ENCODE measurements at places on chromosomes 5 and 9.

GRCh38 chr5:117135851-117136250 is 561.2 kb upstream of the SEMA6A start:
- no peak for DNase-seq

- no peak for DNase-seq
Observed at GRCh38 chr9:132538071-132538470, 44.3 kb upstream of the BARHL1 start.

DNA sequence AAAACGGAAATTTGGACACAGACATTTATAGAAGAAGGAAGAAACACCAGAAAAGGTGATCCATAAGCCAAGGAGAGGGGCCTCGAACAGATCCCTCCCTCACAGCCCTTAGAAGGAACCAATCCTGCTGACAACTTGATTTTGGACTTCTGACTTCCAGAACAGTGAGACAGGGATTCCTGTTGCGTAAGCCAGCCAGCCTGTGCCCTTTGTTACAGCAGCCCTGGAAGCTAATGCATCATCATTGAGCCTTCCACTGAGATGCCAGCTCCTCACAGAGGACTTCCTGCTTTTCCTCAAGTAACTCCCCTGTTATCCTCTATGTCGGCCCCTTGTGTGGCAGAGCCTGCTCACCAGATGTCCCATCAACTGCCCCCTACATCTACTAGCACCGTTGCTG is 94.1 kb downstream of the JMY start:
- no peak for DNase-seq

DNA sequence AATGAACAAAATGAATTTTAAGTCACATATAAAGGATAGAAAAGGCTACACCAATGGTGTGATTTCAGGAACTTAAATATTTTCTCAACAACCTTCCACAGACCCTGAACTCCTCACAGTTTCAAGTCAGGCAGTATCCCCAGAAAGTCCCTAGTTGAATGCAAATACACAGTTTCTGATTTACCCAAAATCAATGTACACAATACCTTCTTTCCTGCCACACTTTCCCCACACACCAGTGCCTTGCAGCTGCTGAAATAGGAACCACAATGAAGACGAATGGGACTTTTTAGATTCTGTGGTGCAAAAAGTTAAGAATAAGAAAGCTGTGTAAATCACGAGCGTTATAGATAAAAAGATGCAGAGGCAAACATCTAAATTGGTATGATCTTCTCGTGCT is 552.4 kb upstream of the MEF2C start:
- no peak for DNase-seq

DNA sequence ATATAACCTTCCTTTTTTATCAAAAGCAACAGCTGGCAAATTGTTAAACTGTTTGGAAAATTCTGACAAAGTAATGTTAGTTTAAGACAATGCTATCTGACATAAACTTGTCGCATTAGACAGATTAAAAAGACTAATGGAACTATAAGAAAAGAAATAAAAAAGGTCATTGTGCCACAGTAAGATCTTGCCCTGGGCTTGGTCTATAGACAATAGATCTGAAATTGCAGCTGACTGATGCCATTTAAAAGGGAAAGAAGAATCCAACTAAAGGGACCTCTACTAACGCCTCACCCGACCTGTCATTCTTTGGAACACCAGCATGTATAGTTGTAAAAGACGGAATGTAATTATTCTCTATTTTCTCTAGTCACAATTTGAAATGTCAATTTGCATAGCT is 644.4 kb upstream of the GRAMD2B start:
- DNase-seq, result no peak

- DNase-seq, result no peak
Observed at GRCh38 chr9:5630081-5630507, 1.2 kb downstream of the RIC1 start.

DNA sequence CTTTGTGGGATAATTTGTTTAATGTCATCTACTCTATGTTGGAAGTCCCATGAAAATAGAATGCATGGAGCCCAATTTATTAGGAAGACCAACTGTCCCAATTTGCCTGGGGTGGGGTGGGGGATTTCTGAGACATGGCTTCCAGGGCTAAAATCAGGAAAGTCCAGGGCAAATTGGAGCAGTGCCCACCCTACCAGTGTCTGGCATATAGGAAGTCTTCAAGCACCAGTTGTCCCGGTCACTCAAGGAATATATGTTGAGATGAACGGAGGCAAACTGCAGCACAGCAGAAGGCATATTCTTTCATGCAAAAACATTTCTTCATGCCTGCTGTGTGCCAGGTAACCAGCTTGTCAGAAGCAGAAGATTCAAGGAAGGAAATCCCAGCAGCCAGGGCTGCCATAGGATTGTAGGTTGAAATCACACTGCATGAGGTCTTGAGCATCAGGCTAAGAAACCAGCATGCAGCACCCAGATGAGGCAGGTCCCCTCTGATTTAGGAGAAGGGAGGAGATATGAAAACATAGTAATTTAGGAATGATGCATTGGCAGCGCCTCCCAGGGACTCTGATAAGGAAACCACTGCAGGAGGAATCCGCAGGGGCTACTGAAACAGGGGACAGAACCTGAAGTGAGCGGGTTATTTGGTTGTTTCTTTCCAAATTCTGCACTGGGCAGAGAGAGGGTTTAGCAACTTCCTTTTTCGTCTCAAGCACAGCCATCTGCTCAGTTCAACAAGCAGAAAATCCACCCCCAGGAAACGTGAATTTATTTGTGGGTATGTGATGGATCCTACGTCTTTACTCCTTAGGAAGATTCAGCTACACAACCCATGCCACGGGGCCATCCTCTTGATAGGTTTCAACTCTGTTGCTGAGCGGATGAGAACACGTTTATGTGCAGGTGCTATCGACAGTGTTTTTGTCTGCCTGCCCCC is 112.6 kb upstream of the CPEB4 start:
- no peak for DNase-seq

Measured in stimulated activated effector memory CD8-positive, alpha-beta T cell treated with anti-CD3 and anti-CD28 coated beads, Interleukin-12 subunit alpha, Interleukin-12 subunit beta, amount 100 ng/mL, for 72 hours (primary cell).